ENCODE measurements at places on chromosomes 6 and 20. TPM values are rescaled to one million over a fixed set of nuclear protein-coding genes. Genes with fewer than 3 reads are reported as not detected.
A peak's percentile ranks its signal among the peaks of the same experiment; 100 is the strongest.

The LY6G6D gene
- not detected for total RNA-seq

The RAMACL gene
- 0.20 TPM for total RNA-seq

The GTSF1L gene
- total RNA-seq, result not detected

DNA sequence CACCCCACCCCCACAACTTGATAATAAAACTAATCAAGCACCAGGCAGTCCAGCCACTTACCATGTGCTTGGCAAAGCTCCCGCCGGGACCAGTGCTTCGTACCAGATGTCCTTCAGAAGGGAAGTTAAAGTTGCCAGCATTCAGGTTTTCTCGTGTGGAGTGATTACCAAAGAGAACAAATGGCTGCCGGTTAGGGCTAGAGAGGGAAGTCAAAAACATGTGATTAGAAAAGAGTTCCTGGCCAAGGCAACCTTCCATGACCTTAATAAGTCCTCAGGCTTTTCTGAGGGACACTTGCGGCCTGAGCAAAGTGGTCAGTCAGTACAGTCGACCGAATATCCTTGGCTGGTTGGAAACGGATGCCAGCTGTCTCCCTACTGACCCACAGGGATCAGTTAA, 67.0 kb downstream of the DNAAF9 start:
- no peak overlapping the region for H3K27ac ChIP-seq
- no peaks in the 10 kb centered on the region for H3K36me3 ChIP-seq
- H3K4me1 ChIP-seq, result no peaks in the 10 kb centered on the region
- no peak overlapping the region for H3K4me3 ChIP-seq
- DNase-seq, result no peak
- no peaks in the 10 kb centered on the region for H3K27me3 ChIP-seq

DNA sequence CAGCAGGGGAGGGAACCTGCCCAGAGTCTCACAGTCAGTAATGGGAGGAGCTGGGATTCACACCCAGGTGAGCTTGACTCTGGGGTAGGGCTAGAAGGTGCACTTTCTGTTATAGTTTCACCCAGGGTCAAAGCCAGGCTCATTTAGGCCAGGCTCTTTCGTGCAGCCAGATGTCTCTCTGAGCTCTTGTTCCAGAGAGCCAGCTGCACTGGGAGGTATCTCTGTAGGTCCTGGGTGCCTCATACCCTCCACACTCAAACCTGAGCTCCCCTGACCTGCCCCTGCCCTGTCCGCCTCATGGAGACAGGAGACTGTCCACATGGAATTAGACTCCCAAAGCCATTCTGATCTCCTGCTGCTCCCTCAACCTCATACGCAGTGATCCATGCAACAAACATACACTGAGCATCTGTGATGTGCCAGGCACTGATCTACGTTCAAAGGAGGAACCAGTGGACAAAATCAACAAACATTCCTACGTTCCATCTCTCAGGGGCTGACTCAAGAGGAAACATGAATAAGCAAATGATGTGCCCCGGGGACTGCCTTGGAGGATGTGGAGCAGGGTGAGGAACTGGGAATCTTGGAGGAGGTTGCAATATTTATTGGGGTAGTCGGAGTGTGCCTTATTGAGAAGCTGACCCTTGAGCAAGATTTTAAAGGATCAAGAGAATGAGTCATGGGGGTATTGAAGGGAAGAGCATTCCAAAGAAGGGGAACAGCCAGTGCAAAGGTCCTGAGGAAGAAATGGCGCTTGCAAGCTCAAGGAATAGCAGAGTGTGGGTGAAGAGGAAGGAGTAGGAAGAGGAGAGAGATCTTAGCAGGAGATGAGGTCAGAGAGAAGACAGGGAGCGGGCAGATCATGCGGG, 71.3 kb upstream of the TOX2 start:
- H3K36me3 ChIP-seq, result no peaks in the 10 kb centered on the region
- H3K4me1 ChIP-seq, result no peaks in the 10 kb centered on the region
- no peak overlapping the region for H3K27ac ChIP-seq
- no peak overlapping the region for H3K4me3 ChIP-seq

DNA sequence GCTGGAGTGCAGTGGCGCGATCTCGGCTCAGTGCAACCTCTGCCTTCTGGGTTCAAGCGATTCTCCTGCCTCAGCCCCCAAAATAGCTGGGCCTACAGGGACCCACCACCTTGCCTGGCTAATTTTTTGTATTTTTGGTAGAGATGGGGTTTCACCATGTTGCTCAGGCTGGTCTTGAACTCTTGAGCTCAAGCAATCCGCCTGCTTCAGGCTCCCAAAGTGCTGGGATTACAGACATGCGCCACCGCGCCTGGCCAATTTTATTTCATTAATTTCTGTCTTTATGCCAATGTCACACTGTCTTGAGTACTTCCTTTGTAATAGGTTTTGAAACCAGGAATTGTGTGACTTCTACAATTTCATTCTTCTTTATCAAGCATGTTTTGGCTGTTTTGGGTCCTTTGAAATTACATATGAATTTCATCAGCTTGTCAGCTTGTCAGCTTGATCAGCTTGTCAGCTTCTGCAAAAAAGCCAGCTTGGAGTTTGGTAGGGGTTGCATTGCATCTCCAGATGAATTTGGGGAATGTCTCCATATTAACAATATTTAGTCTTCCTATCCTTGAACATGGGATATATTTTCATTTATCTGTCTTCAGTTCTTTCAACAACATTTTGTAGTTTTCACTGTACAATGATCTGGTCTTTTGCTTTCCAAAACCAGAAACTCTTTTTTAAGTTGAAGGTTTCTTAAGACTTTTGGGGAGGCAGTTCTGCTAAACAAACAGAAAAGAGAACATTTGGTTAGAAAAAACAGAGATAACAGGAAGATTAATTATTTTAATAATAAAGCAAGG, 20.8 kb downstream of the ZFAND3 start:
- H3K27me3 ChIP-seq, result no peaks in the 10 kb centered on the region
- H3K4me3 ChIP-seq, result no peak overlapping the region
- H3K36me3 ChIP-seq, result no peaks in the 10 kb centered on the region
- H3K27ac ChIP-seq, result peak overlapping the region; percentile 39

DNA sequence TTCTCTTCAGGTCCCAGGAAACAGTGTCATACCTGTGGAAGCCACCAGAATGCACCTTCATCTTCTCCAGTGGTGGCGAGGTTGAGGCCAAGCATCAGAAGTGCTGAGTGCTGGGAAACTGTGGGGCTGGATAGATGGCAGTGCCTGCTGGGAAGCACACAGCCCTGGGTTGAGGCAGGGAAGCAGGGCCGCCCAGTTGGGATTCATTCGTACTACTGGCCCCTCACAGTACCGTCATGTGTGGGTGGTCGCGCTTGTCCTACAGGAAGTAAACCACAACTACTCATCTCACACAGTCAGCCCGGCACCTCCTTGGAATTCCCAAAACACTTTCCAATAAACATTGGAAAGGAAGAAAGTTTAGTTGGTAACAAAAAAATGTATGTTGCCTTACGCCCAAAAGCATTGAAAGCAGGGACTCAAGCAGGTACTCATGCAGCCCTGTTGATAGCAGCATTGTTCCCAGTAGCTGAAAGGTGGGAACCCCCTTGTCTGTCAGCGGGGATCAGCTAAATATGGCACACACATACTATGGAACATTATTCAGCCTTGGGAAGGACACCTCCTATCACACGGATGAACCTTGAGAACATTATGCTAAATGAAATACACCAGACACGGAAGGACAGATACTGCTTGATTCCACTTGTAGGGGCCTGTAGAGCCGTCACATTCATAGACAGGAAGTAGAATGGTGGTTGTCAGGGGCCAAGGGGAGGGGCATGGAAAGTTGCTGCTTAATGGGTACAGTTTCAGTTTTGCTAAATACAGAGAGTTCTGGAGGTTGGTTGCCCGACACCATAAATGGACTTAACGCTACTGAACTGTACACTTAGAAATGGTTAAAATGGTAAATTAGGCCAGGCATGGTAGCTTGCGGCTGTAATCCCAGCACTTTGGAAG, 162.7 kb downstream of the MTHFD1L start:
- H3K27ac ChIP-seq, result no peak overlapping the region
- DNase-seq, result no peak
- no peak overlapping the region for H3K4me3 ChIP-seq
- no peaks in the 10 kb centered on the region for H3K36me3 ChIP-seq
- no peaks in the 10 kb centered on the region for H3K4me1 ChIP-seq
- H3K27me3 ChIP-seq, result no peaks in the 10 kb centered on the region

DNA sequence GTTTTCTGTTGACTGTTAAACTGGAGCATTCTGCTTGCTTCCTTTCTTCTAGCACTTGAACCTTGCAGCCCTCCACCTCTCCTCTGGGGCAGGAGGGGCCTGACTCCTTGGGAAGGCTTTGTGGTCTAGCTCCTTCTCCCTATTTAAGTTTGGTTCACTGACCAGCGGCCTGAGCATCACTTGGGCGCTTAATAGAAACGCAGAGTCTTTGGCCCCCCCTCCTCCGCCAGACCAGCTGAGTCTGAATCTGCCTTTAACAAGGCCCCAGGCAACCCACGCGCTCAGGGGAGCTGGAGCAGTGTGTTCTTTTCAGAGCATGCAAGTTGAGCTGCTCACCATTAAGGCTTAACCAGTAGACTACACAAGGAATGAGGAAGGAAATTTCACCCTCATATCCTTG, 225.7 kb downstream of the NRN1 start:
- no peaks in the 10 kb centered on the region for H3K4me1 ChIP-seq
- H3K4me3 ChIP-seq, result no peak overlapping the region
- no peaks in the 10 kb centered on the region for H3K36me3 ChIP-seq

DNA sequence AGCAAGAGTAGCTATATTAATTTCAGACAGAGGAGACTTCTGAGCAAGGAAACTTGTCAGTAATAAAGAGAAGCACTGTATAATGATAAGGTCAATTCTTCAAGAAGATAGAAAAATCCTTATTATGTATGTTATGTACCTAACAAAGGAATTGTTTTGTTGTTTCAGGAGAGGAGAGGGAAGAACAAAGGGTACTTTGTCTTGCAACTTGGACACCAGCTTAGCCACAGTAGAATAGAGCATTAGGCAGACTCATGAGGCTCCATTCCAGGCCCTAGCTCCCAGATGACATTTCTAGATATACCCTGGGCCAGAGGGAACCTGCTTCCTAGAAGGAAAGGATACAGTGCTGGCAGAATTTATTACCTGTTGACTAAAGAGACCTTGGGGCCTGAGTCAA, 6.5 kb upstream of the NUS1 start:
- H3K4me1 ChIP-seq, result no peaks in the 10 kb centered on the region
- no peak overlapping the region for H3K27ac ChIP-seq
- DNase-seq, result no peak
- H3K27me3 ChIP-seq, result no peaks in the 10 kb centered on the region

DNA sequence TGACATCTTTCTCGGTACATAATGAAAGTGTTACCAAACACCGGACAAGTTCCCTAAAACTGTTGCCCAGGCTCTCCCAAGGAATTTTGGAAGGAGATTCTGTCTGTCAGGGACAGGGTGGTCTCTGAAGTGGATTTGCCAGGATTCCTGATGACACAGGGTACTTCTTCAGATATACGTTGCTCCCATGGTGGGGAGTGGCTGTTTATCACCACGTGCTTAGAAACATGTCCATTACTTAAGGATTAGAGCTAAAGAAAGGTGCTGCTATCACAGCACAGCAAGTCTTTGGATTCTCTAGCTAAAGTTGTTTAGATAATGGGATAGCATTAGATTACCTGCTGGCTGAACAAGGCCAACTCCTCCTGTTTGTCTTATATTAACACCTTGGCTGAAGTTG, 6.3 kb downstream of the SPINT3 start:
- H3K4me1 ChIP-seq, result no peaks in the 10 kb centered on the region
- no peak overlapping the region for H3K27ac ChIP-seq
- DNase-seq, result no peak
- no peak overlapping the region for H3K4me3 ChIP-seq
- H3K27me3 ChIP-seq, result no peaks in the 10 kb centered on the region

DNA sequence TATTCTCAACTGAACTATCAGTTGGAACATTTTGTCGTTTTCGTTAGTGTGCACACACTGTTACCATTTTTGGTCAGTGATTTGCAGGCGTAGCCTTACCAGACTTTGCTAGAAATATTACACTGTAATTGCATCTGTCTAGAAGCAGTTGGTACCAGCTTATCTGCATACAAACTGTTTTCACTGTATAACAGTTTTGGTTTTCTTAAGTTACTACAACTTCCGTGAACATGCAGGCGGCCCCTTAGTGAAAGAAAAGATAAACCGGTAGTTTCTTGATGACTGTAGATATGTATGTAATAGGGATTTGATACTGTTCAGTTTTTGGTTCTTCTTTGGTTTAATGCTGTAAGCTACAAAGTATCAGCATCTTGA, 1.3 kb downstream of the DSTN start:
- no peak for DNase-seq
- no peaks in the 10 kb centered on the region for H3K27me3 ChIP-seq
- H3K27ac ChIP-seq, result peak overlapping the region; percentile 87

- H3K27ac ChIP-seq, result no peak overlapping the region
- no peak overlapping the region for H3K4me3 ChIP-seq
- H3K27me3 ChIP-seq, result no peaks in the 10 kb centered on the region
- peaks cover 23% of the 10 kb centered on the region for H3K36me3 ChIP-seq
- no peak for DNase-seq
These were observed 10.5 kb downstream of the SLC17A9 start for GRCh38 chr20:62962891-62963613.

GRCh38 chr6:33860706-33861474, 57.1 kb upstream of the MLN start:
- H3K4me3 ChIP-seq, result no peak overlapping the region
- no peak for DNase-seq
- peaks cover 10% of the 10 kb centered on the region for H3K4me1 ChIP-seq
- no peak overlapping the region for H3K27ac ChIP-seq
- H3K36me3 ChIP-seq, result no peaks in the 10 kb centered on the region
- H3K27me3 ChIP-seq, result no peaks in the 10 kb centered on the region

DNA sequence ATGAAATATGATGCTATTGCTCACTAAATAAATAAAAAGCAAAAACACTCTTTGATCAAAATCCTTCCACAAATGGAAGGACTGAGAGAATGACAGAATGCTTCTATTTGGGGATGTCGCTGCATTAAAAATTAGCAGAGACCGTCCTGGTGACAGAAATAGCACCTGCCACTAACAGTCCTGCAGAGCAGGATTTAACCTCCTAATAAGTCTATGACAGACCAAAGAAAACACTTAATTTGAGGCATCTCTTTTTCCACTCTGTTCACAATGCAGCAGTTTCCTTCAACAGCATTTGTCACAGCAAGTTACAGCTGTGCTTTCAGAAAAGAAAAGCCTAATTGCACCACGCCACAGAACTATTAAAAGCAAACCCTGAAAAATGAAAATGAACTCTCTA, 140.6 kb upstream of the BEND6 start:
- no peak overlapping the region for H3K4me3 ChIP-seq
- peaks cover 19% of the 10 kb centered on the region for H3K4me1 ChIP-seq
- H3K27me3 ChIP-seq, result no peaks in the 10 kb centered on the region
- H3K27ac ChIP-seq, result no peak overlapping the region
- DNase-seq, result no peak

GRCh38 chr6:44598679-44599078, 211.2 kb downstream of the CDC5L start:
- no peak for DNase-seq
- no peak overlapping the region for H3K27ac ChIP-seq
- no peaks in the 10 kb centered on the region for H3K27me3 ChIP-seq
- H3K4me1 ChIP-seq, result no peaks in the 10 kb centered on the region
- no peaks in the 10 kb centered on the region for H3K36me3 ChIP-seq

- no peak overlapping the region for H3K27ac ChIP-seq
- DNase-seq, result no peak
- peaks cover 12% of the 10 kb centered on the region for H3K4me1 ChIP-seq
- H3K4me3 ChIP-seq, result no peak overlapping the region
- no peaks in the 10 kb centered on the region for H3K27me3 ChIP-seq
These were observed 84.8 kb downstream of the TRERF1 start for GRCh38 chr6:42366999-42367352.

All from Caco-2 (cell line).